ENCODE measurements at places on chromosomes 7 and 10.

- no peak for DNase-seq
Observed at GRCh38 chr7:43782768-43783555, 24.5 kb downstream of the BLVRA start.

GRCh38 chr7:34128762-34129161, 223.4 kb downstream of the BMPER start:
- no peak for DNase-seq

GRCh38 chr7:27921081-27921836, 181.3 kb downstream of the TAX1BP1 start:
- no peak for DNase-seq

GRCh38 chr10:116825901-116826300, 23.4 kb upstream of the ENO4 start:
- DNase-seq = no peak

DNA sequence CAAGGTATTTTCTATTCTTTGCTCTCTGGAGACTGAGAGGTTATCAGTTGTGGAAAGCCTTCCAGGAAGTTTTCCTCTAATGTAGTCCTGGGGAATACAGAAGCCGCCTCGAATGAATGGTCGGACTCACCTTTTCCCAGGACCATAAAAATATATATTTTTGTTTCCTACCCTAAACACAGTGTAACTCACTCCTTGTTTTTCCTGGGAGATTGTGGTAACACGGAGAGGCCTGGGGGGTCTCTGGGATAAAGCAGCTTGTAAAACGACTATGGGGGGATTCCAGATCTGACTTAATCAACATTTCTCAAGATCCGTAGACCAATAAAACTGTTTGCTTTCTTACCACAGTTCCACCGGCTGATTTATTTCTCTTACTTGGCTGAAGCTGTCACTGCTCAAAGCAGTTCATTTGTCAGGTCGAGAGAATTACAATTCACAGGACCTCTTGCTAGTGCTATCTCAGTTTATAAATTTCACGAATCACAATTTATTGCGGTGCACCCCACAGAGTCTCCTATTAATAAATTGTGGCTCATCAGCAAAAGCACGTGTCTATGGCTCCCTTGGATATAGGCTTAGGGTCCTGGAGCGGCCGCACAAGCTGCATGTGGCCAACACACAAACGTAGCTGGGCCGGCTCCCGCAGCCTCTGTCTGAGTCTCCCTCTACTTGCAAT, 176.3 kb upstream of the BMPER start:
- DNase-seq = no peak

DNA sequence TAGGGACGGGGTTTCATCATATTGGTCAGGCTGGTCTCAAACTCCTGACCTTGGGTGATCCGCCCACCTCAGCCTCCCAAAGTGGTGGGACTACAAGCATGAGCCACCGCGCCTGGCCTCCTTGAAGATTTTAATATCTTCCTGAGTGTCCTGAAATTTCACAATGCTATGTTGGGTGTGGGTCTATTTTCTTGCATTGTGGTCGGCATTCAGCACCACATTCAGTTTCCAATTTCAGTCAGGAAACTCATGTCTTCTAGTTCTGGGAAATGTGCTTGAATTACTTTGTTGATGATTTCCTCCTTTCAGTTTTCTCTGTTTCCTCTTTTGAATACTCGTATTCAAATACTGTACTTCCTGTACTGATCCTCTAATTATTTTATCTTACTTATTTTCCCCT, 49.3 kb upstream of the IL6 start:
- DNase-seq = no peak

DNA sequence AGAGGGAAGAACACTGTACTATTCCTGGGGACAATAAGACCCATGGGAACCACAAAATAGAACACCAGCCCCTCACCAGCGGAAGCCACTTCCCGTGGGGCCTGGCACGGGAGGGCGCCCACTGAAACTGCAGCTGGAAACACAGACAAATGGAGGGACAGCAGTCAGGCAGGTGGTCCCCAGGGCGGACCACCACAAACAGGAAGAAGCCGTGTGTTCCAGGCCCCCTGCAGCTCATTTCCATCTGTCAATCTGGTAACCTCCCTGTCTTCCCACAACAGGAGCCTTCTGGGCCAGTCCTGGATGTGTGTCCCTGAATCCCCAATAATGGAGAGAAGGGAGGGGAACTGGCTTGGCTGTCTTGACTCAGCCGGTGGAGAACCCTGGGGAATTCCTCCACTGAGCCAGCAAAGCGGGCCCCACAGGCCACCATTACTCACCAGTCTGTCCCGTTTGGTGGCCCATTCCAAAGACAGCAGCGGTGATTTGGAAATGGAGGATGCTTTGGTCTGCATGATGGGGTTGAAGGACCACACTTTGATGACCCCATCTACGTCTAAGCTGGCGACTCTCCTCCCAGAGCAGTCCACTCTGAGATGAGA, 16.7 kb downstream of the WDR91 start:
- no peak for DNase-seq

- no peak for DNase-seq
Observed at GRCh38 chr10:127450644-127451043, 98.5 kb upstream of the NPS start.

DNA sequence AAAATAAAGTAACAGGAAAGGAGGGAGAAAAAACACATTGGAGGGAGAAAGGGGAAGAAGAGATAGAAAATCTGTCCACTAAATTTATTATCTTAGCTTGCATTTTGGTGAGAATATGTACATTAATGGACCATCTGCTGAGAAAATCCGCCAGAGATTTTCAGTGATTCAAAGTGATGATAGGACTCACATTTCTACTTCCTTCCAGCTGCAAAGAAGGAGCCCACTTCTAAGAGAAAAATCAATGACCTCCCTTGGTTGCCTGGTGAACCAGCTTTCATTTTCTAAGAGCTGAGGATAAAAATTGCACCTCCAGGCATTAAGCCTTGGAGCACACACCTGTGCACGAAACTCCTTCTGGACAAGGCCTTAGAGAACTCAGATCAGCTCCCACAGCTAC, 404.3 kb downstream of the SFMBT2 start:
- DNase-seq = no peak

DNA sequence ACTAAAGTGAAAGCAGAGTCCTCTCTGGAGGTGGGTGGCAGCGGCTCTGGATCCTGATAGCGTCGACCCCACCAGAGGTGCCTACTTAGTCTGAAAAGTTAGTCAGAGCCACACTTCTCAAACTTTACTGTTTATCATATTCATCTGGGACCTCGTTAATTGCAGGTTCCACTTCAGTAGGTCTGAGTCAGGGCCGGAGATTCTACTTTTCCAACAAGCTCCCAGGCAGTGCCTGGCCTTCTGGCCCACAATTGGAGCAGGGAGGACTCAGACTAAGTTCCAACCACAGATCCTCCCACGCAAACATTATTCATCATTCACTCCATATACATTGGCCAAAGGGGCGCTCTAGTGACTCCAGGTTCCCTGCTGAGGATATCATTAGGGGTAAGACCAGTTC, 78.1 kb downstream of the VSTM4 start:
- DNase-seq = no peak

DNA sequence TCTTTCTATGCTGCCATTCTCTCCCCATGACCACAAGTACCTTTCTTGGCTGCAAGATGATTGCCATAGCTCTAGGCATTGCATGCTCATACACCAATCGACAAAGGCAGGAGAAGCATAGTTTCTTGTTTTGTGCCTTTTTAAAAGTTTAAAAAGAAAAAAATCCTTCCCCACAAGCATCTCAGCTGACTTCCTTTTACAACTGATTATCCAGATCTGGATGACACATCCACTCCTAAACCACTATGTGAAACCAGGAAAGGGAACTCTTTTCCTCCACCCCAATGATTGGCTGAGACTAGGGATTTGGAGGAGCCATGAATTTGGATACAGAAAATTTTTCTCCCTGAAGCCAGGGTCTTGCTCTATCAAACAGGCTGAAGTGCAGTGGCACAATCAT, 14.5 kb upstream of the LRRC4 start:
- no peak for DNase-seq

DNA sequence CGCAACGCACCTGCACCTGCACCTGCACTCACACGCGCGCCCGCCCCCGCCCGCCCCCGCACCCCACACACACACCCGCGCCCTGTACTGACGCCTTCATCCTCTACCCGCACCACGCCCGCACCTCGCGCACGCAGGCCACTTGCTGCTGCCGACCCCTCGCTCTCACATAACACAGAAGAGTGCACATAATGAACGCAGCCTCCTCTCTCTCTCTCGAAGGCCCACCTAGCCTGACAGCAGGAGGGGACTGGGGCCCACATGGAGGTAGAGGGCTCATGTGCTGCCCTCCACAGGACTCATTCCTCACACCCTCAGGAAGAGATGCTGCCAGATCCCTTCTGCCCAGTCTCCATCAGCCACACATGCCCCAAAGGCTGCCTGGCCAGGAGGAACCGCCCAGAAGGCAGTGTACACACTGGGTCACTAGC, 432 bp upstream of the CAMK2B start:
- DNase-seq = no peak

DNA sequence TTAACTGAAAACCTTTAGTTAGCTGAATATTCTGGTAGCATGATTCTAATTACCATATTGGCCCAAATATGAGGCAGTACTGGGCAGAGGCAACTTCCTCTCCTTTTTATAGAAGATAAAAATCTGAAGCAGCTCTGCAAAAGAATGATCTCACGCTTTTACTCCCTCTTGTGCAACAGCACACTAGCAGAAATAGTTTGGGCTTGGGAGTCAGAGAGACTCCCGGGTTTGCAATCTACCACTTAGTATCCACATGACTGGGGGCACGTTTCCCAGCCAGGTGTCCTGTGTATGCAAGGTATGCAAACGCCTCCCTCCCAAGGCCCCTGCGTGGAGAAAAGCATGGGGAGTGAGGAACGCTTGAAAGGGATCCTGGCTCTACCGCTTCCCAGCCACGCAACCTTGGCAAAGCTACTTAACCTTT, 47.2 kb upstream of the RHEB start:
- DNase-seq = no peak

DNA sequence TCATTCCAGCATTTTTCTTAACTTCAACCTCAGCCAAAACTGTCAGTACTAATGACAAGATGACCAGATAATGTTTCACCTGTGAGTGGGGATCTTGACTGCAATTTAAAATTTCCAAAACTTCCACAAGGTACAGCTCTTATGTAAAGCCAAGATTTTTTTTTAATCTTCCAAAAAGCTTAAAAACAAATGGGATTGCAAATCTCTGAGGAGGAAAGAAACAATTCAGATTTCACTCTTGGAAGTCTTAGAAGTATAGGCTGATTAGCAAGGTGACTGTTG, 90.2 kb downstream of the AGMO start:
- no peak for DNase-seq

GRCh38 chr10:86164174-86164774, 202.3 kb downstream of the GRID1 start:
- DNase-seq = no peak

- no peak for DNase-seq
Observed at GRCh38 chr10:25125201-25125611, 49.6 kb upstream of the GPR158 start.

DNA sequence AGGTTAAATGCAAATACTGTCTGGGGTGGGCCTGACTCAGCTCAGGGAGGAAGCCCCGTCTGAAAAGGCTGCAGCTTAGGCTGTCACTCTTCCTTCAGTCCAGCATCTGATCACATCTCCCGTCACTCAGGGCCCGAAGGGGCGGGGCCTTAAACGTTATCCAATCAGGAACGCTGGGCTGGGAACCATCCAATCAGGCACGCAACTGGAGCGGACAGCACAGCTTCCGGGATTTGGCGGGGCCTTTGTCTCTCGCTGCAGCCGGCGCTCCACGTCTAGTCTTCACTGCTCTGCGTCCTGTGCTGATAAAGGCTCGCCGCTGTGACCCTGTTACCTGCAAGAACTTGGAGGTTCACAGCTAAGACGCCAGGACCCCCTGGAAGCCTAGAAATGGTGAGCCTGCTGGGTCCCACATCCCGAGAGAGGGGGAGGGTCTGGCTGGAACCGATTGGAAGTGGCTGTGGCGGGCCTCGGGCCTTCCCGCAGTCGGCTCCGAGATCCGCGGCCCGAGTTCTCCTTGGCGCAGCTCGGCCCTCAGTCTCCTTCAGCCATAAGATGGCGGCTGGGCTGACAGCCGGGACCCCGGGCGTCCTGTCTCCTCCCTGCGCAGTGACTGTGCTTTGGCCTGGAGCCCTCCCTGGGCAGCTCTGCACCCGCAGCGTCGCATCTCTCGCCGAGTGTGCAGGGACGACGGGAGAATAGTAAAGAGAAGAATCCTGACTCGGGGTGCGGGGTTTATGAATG, at the start of gene ZNF92:
ZNF92 (plus strand) TSS at position 248 of the 744 bp plus-strand sequence; CDS start at position 391, 143 bp downstream.
- DNase-seq = peak; percentile 92

- DNase-seq = no peak
Observed at GRCh38 chr7:67523713-67524112, 527.1 kb downstream of the TYW1 start.

DNA sequence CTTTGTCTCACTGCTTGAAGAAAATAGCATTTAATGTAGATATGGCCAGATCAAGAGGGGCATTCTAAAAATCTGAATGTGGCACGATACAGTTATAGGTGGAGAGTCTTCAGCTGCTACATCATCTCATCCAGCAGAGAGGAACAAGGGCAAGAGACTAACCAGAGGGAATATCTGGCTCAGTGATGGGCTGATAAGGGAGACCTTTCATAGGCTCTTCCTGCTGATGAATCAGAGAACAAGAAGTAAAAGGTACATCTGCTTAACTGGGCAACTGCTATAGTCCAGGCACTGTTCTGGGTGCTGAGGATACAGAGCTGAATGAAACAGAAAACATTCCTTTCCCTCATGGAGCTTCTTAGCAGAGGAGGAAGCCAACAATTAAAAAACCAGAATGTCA, 37.9 kb downstream of the PIP4K2A start:
- no peak for DNase-seq

- no peak for DNase-seq
Observed at GRCh38 chr10:16713290-16713689, 103.9 kb downstream of the RSU1 start.

DNA sequence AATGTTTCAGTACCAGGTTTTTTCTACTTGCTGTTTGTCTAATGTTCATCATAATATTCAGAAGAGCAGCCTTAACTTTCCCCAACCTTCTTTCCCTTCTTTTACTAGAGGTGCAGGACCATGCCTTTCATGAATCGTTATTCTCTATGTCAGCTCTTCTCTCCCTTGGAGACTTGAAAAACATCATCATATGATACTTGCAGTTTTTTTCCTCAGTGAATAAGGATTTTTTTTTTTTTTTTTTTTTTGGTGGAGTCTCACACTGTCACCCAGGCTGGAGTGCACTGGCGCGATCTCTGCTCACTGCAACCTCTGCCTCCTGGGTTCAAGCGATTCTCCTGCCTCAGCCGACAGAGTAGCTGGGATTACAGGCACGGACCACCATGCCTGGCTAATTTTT, 30.1 kb downstream of the SMNDC1 start:
- DNase-seq = no peak

DNA sequence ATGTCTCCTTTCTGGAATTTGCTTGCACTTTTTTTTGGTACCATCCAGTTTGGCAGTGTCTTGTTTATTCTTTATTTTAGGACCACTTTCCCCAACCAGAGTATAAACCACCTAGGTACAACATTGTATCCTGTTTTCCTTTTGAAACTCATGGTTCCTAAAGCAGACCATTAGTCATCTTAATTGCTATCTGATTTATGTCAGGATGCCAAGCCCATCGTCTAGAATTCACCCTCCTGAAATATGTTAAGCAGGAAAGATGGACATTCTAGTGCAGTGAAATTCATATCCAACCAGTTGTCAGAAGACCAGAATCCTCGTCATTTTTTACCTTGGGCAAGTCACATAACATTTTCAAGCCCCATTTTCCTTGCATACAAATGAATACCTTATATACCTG, 223.6 kb upstream of the KMT2E start:
- no peak for DNase-seq

- no peak for DNase-seq
Observed at GRCh38 chr7:911791-912480, 35.6 kb downstream of the GET4 start.

GRCh38 chr7:39464350-39465054, 101.7 kb upstream of the YAE1 start:
- no peak for DNase-seq

All from activated CD8-positive, alpha-beta memory T cell treated with anti-CD3 and anti-CD28 coated beads for 1 hour (primary cell).